CMK (cell line): ENCODE measurements at places on chromosomes 3 and 15.

- DNase-seq = no peak
Observed at GRCh38 chr3:32973982-32974381, 22.5 kb downstream of the CCR4 start.

GRCh38 chr3:3200632-3201212 is 21.2 kb upstream of the CRBN start:
- DNase-seq = no peak

- DNase-seq = no peak
Observed at GRCh38 chr3:130712718-130713423, 33.8 kb downstream of the PIK3R4 start.

DNA sequence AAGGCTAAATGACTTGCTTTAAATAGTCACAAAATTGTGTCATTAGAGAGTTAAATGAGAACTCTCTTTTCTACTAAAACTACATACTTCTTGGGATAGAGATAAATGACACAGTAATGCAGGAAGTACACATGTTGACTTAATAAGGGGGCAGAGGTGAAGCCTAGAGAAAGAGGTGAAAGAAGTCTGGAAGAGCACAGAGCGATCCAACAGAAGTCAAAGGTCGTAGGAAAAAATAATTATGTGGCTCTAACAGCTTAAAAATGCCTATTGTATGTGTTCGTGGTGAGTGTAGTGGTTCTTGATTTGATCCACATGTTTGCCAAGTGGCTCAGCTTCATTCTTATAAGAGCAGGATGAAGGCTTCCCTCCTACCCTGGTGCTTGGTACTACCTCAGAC is 61.7 kb downstream of the TMEM212 start:
- DNase-seq = no peak

- DNase-seq = no peak
Observed at GRCh38 chr3:106703524-106703923, 673.7 kb upstream of the CCDC54 start.

GRCh38 chr3:40387001-40387894 is at the start of gene ENTPD3:
TSS of gene ENTPD3 (plus strand) at chr3:40387184. CDS start at chr3:40388058, 874 bp downstream.
- DNase-seq = no peak

DNA sequence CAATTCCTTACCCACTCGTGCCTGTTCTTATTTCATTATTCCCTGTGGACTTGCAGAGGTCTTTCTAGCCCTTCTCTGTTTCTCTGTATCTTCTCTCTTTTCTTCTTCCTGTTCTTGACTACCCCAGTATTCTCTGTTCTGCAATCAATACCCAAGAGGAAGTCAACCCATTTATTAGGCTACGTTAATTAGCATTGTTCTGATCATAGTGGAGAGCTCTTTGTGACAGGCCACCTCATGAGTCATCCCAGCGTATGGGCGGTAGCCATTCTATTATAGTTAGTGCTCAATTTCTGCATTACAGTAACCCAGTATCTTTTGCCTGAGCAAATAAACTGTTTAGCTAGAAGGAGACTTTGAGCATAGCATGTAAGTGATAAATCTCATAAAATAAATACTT is 259.5 kb upstream of the GRM7 start:
- DNase-seq = no peak

- DNase-seq = no peak
Observed at GRCh38 chr3:194574639-194575483, 58.4 kb downstream of the TMEM44 start.

- no peak for DNase-seq
Observed at GRCh38 chr3:41073190-41073589, 126.1 kb upstream of the CTNNB1 start.

- DNase-seq = no peak
Observed at GRCh38 chr3:125019271-125019670, 36.5 kb downstream of the HEG1 start.

- no peak for DNase-seq
Observed at GRCh38 chr3:149487598-149488197, 13.2 kb downstream of the TM4SF4 start.

GRCh38 chr3:180274536-180274935 is 237.8 kb upstream of the PEX5L start:
- no peak for DNase-seq

GRCh38 chr15:52799145-52799811 is 9.1 kb upstream of the ONECUT1 start:
- DNase-seq = no peak

GRCh38 chr3:60463685-60464084 is 787.6 kb downstream of the FHIT start:
- no peak for DNase-seq

DNA sequence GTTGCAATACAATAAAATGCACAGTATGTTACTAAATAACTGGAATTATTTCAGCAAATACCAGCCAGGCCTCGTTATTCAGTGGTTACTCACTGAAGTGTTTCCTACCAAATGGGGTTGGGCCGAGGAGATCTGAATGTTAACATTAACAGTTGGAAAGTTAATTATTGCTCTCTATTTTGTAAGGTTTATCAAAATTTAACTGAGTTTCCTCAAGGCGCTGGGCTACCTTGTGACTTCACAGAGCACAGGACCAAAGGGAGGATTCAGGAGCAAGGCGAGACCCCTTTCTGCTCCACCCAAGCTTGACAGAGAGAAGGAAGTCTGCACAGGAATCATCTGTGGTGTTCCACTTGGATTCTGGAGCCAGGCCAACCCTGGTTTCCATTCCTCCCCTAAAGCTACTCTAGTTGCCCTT is 21.6 kb downstream of the ADAMTS9 start:
- no peak for DNase-seq

GRCh38 chr3:145739926-145740325 is 421.1 kb downstream of the PLOD2 start:
- no peak for DNase-seq

DNA sequence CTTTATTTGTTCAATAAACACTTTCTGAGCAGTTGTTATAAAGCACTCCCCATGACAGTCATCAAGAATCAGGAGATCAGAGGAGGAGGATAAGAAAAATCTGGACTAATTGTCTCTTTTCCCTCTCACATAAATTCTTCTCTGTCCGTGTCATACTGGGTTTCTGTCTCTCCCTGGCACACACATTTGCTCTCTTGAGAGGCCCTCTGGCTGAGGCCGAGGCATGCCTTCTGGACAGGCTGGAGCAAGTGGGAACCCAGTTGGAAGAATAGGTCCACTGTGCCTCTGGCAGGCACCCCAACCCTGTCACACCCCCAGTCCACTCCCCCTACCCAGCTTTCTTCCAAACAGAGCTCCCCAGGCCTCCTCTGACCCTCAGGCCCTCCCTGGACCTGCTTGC is 315.8 kb downstream of the UACA start:
- DNase-seq = no peak

DNA sequence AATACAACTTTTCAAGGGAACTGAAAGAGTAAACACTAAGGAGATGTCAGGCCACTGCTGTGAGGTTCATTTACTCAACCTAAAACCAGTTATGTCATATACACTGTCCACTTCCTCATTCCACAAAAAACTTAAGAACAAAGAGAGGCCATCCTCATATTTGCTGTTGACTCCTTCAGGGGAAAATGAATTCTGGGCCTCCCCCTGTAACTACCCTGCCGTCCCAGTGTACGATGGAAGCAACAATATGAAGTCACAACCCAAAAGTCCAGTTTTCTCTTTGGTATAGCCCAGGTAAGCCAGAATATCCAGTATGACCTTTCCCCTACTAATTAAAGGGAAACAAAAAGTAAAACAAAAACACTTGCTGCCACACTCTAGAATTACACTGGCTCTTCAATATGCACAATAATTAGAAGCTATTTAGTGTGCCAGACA is 16.2 kb downstream of the CEP152 start:
- DNase-seq = no peak

- no peak for DNase-seq
Observed at GRCh38 chr3:195075199-195075940, 195.6 kb downstream of the XXYLT1 start.

DNA sequence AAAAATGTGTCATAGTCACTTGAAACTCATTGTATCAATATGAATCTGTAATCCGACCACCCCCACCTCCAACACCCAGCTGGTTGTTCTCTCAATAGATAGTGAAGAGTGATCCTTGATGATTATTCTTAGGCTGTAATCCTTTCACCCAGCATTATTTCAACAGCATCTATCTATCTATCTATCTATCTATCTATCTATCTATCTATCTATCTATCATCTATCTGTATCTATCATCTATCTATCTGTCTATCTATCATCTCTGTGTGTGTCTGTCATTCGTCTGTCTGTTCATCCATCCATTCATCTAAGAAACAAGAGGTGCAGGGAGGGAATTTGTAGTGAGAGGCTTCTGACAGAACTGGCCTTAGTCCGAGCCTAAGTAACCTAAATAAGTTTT is 78.7 kb upstream of the IGSF10 start:
- DNase-seq = no peak

- no peak for DNase-seq
Observed at GRCh38 chr3:46700772-46701171, 420 bp upstream of the TMIE start.

GRCh38 chr3:124615896-124616543 is 114.2 kb upstream of the UMPS start:
- DNase-seq = no peak

DNA sequence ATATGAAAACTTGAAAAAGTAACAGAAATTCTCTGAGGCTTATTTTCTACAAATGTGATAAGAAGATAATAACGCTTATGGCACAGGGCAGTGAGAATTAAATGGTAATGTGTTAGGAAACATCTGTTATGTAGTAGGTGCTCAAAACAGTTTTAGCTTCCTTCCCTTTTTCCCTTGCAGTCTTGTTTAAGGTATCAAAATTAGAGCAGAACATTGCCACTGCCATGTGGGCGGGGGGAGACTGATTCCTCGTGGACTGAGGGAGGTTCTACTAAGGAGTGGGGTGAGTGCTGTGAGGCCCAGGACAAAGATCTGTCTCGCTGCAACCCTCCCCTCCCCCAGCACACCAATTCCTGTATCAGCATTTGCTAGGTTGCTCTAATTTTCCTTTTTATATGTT is 702.4 kb downstream of the TUSC7 start:
- no peak for DNase-seq

DNA sequence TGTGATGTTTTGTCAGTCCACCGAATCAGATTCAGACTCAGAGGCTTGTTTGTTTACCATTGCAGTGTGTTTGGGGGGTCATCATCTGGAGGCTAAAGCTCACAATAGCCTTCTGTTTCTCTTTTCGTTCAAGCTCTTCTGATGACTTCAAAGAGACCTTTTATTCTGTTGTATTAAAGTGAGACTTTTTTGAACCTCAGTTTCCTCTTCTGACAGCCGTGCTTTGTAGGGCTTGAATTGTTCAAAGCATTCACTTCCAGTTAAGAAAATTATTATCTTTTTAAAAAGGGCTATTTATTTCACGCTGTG is 1.3 kb downstream of the PXK start:
- no peak for DNase-seq

- DNase-seq = no peak
Observed at GRCh38 chr15:66833803-66834202, 131.8 kb downstream of the SMAD6 start.

DNA sequence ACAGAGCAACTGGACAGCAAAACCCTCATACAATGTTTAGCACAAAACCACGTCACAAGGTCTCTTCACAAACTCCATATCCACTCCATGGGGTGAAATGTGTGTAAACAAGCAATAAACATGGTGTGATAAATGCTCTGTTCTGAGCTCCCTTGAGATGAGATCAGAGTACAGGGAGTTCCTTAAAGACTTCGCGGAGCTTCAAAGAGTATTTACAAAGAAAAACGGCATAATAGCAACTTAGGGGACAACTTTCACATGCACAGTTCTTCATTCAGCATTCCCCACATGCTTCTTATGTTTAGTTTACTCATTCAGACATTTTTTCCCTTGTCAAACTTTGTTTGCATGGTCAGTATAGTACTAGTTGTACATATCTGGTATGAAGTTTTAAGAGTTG is 52.5 kb upstream of the SUCLG2 start:
- DNase-seq = no peak

DNA sequence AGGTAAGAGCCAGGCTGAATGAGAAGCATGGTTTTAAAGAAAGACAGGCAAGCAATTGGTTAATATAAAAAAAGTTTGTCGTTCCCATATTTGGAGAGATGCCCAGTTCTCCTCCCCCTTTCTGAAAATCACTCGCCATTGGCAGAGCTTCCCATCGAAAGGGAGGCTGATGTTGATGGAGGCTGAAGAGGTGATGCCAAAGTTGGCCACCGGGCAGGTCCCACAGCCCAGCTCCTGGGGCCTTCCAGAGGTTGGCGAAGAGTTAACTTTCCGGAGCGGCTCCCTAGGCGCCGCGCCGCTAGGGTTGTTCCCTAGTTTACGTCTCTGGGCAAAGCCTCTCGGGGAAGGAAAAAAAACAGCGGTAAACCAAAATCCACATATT is 793 bp downstream of the PCOLCE2 start:
- DNase-seq = no peak

DNA sequence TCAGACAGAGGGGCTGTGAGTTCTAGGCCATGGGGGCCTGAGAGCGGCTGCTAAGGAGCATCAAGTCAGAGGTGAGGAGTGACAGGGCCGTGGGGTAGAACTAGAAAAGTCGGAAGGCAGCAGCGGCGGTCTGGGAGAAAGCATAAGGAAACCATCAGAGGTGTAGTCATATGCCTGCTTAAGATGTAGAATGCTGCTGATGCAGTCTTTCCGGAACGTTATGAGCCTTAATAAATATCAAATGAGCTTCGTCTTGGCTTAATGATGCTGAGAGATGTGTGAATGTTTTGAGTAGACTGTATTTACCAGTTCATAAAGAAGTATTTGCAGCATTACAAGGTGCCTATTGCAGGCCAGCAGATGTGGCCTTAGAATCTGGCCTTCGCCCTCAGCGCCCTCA is 15.2 kb downstream of the ATG7 start:
- DNase-seq = no peak
